GM12864 (cell line): ENCODE measurements at places on chromosomes 6 and 20.
A peak's percentile ranks its signal among the peaks of the same experiment; 100 is the strongest.

- DNase-seq, result no peak
Measured at GRCh38 chr6:106870069-106870468, 104.5 kb downstream of the CD24 start.

GRCh38 chr6:157519255-157520116 lies 138.5 kb downstream of the ZDHHC14 start:
- DNase-seq, result no peak

GRCh38 chr6:90765491-90765890 lies 178.6 kb upstream of the MAP3K7 start:
- DNase-seq, result no peak

- no peak for DNase-seq
Measured at GRCh38 chr20:33108661-33109060, 29.2 kb downstream of the BPIFB4 start.

DNA sequence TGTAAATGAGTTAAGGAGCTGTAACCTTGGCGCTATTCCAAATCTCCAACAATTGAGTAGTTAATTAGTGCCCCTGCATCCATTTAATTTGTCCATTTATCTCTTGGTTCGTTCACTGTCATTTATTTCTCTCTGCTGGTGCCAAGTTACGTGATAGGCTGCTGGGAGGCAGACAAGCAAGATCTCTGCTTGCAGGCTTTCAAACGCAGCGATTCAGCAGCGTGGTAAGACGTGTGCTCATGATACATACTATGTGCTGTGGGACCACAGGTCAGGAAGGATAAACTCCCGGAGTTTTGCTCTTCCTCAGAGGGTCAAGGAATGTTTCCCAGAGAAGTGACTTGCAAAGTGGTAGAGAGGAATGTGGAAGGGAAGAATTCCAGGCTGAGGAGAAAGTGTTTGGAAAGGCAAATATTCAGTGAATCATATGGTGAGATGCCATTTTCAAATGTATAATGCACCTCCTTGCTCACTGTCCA lies 46.4 kb downstream of the UTRN start:
- no peak for DNase-seq

- no peak for DNase-seq
Measured at GRCh38 chr20:31567380-31567720, 37.7 kb upstream of the ID1 start.

DNA sequence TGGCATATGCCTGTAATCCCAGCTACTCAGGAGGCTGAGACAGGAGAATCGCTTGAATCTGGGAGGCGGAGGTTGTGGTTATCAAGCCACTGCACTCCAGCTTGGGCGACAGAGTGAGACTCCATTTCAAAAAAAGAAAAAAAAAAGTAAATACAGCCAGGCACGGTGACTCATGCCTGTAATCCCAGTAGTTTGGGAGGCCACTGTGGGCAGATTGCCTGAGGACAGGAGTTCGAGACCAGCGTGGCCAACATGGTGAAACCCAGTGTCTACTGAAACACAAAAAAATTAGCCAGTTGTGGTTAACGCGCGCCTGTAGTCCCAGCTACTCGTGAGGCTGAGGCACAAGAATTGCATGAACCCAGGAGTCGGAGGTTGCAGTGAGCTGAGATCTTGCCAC lies 1.5 kb upstream of the NINL start:
- no peak for DNase-seq

DNA sequence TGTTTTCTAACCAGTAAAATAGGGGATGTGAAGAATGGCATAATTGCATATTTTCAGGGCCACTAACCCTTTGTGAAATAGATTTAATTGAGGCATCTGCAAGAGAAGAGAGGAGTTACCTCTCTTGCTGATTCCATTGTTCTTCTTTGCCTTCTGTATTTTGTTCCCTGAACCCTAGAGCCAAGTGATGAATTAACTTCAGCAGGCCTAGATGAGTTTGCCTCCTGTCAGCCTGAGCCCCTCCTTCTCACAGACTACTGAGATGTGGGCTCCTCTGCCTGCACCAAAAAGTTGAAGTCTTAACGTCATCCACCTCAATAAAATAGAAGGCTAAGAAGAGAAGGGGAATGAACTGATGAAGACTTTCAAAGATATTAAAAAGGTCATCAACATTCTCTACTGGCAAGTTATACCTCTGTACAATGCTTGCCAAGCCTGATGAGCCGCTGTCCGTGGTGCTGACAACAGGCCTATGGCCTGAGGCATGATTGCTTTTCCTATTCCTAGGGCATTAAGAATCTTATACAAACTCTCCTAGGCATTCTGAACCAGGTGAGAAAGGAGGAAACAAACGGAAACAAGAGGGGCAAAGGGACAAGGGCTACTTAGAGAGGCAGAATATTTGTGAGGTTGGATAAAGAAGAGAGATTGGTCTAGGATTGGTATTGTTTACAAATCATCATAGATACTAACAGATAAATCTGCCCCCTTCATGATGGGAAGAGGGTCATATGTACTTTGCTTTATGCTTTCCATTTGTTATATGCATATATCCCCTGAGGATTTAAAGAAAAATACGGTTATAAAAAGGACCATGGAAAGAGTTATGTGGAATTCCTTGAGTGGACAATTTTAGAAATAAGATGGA lies 46.8 kb downstream of the CD24 start:
- DNase-seq, result no peak

DNA sequence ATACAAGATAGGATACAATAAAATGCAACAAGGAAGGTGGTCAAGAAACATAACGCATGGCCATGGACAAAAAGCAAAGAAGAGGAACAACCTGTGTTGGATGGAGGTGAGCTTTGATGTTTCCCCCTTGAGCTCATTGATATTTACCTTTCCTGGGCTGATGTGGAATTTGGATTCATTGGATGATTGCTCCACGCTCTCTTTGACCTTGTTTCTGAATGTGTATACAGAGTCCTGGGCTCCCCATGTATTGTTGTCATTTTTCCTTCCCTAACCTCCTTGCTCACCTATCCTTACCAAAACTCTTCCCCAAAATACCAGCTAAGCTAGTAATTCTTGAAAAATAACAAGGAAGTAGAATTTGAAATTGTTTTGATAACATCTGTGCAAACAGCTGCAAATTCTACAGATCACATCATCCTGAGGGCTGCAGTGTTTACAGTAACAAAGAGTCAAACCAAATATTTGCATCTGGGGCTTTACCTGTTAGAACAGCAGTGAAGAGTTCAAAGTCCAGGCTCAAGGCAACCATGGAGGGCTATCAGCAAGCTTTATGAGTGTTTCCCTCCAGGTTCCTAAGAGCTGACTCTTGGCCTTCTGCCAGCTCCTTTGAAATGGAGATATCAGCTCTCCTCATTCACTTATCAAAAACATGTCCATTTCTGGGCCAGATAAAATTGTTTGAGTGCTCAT lies 214.3 kb upstream of the MARCKS start:
- DNase-seq, result peak; percentile 68

GRCh38 chr6:170083236-170084051 lies 207.4 kb downstream of the DLL1 start:
- DNase-seq, result no peak
